ENCODE measurements at places on chromosomes 5 and 9.

DNA sequence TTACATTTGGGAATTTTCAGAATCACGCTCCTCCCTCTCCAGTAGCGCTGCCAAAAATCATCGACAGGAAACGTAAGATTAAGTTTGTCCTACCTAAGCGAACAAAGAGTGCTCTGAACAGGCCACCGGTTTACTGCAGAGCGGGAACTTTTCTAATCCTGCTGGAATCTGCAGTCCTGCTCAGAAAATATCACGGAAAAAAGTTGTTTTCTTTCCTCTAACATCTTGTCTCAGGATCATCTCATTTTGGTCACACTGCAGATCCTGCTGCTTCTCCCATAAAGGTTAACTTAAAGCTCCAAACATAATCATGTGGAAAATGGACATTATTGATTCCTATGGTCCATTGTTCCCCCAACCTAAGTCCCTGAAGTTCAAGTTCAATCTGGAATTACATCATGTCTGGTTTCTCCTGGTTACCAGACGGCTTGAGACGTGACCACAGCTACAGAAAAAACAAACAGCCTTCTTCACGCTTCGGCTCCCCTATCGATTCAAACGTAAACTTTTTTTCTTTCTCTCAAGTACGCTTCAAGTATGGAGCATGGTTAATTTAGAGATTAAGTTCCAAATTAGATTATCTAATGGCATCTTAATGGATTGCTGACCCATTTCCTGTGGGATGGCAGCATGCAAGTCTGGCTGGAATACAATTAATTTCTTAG, 217.6 kb downstream of the NFIB start:
- no peak for DNase-seq

GRCh38 chr5:31844622-31845345, 205.9 kb downstream of the PDZD2 start:
- no peak for DNase-seq

DNA sequence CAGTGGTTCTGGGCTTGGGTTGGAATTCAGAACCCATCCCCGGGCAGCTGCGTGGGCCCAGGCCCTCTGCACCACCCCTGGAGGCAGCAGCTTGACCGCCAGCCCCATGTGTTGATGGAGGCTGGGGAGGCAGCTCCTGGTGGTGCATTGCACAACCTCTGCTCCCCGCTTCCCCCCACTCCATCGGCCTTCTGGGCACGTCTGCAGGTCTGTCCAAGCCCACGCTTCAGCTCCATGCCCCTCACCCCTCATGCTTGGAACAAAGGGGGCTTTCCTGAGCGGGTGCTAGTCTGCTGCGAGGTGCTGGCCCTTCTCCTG, 1.4 kb downstream of the NCS1 start:
- no peak for DNase-seq

DNA sequence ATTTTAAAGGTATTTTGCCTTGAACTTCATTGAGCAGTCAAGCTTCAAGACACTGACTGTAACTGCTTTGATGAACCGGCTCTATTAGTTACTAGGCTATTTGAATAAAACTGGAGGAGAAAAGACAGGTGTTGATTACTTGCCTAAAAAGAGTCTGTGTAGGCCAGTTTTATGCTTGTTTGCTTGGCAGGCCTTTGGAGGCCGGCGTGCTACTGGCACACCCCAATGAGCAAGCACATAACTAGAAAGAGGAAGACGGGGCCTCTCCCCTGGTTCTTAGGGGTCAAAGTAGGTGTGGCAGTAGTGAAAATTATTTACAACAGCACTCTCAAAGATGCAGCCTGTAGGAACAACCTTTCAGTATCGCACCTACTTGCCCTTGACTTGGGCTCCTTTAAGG, 2.1 kb upstream of the ZFR start:
- no peak for DNase-seq

DNA sequence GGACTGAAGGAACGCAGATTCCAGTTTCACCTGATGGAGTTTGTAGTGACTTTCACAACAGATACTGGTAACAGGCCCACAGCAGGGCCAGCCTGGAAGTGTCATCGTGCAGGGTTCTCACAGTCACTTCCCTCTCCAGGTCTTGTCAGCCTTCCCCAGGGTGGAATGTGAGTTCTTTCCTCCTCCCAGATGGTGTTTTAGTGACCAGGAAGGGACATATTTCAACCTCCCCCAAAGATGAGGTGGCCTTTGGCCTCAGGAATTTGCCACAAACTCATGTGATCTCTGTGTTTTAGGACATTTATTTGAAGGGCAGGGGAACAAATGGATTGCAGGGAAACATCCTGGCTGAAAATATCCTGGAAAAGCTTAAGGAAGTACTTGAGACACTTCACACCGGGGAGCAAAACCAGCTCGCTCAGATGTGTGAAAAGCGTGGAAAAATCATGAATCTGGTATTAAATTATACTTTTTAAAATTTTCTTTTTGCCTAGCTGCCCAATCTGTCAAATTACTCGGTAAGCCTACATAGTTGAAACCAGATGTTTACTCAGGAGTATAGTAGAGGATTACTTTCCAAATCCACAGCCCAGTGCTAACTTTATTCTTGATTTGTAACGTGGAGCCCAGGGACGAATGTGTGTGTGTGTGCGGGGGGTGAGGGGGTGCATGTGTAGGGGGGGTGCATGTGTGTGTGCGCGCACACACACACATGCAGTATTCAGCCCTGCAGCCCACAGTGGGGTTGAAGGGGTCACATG, 66.8 kb downstream of the PTPDC1 start:
- no peak for DNase-seq

DNA sequence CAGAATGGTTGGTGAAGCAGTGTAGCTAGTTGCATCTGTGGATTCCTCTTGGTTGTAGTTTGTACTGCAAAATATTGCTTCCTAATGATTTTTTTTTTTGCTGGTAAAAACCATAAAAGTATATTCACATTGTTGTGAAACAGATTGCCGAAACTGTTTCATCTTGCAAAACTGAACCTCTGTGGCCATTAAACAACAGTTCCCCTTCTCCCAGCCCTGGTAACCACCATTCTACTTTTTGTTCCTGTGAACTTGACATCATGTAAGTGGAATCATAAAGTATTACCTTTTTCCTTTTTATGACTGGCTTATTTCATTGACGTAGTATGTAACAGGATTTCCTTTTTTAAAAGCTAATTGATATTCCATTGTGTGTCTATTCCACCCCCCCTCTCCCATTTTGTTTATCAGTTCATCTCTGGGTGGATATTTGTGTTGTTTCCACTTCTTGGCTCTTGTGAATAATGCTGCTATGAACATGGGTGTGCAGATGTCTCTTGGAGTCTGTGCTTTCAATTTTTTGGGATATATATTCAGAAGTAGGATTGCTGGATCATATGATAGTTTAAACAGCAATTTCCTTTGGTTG, 11.8 kb downstream of the SUB1 start:
- no peak for DNase-seq

DNA sequence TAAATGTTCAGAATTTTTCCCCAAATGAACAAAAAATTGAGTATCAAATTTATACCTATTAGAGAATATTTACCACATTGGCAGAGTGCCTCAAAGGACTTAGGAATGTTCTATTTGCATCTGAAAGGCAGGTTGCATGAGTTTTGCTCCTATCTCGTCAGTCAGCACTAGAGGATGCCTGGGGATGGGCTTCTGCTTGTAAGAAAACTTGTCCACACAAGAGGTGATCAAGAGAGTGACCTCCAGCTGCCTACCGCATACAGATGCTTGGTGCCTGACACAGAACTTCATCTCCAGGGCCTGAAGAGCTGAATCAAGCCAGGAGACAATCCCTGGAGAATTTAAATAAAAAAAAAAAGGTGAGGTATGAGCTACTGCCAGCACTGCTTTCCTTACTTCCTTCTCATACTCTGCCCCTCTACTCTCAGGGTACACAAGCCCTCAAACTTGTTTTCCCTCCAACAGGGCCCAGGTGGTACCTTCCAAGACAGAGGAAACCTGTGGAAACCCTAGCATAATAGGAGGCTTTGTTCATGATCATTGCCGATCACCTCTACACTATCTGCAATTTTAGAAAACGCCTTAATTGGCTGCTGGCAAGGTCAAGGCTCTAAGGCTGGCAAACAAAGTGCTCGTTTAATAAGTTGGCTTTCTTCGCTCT, 166.6 kb downstream of the ELAVL2 start:
- DNase-seq: no peak

DNA sequence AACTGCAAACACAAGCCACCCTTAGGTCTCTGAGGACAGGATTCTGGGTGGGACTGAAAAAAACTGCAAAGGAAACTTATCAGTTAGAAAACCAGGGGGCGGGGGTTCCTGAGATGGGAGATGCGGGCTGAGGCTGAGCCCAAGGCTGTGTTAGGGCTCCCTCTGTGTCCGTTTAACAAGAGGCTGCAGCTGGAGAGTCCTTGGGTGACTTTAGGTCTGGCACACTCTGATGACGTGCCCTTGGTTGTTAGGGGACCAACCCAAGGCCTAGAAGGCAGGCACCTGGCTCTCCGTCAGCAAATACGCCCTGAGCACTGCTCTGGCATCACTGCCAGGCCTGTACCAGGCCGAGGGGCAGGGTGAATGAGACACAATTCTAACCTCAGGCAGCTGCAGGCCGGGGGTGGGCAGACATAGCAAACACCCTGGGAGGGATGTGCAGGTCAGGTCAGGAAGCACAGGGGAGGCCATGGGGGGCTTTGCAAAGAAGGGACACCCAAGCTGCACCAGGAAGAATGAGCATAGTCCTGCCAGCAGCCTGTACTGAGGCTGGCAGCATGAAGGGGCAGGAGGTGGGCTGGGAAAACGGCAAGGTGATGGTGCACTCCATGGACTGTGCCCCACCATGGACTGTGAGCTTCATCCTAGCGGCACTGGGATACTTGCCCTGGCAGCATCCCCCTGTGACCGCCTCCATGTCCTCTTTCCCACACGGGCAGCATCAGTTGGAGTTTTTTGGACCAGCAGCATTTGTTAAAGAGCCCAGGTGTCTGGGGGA, 137.9 kb downstream of the GABBR2 start:
- DNase-seq: no peak

DNA sequence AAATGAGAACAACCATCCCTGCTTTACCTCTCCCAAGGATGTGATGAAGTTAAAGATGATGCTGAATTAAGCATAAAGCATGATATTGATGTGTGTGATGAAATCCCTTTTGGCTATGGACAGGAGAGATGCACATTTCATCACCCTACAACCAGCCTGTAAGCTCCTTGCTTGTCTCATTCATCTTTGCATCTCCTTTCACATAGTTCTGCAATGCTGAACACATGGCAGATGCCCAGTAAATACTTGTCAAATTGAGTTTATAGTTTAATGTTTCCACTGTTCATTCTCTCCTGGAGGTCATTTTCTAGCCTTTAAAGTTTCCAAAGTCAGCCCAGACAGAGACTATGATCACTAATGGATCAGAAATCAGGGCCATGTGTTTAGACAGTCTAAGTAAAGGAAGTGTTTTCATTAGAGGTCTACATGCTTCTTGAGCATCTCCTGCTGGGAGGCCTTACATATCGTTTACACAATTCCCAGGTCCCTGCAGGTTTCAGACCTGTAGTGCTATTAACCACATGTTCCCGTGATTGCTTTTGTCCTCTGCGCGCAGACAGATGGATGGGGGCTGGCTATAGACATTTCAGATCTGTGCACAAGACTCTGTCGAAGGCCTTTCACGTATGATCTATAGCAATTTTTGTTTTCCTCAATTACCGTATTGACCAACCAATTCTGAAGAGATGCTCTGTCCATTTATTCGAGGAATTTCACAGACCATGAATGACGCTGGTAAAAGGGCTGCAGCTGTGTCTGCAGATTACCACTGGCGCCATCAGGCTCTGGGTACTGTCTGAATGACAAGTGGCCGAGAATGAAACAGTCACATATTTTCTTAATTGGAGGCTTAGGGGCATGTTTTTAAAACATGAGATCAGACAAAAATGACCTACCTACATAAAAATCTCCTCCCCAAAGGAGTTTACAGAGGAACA, 49.0 kb upstream of the CKMT2 start:
- no peak for DNase-seq

GRCh38 chr5:176418251-176418650, 1.9 kb upstream of the CLTB start:
- no peak for DNase-seq

GRCh38 chr9:70117835-70118319, 74.2 kb downstream of the MAMDC2 start:
- DNase-seq: no peak

DNA sequence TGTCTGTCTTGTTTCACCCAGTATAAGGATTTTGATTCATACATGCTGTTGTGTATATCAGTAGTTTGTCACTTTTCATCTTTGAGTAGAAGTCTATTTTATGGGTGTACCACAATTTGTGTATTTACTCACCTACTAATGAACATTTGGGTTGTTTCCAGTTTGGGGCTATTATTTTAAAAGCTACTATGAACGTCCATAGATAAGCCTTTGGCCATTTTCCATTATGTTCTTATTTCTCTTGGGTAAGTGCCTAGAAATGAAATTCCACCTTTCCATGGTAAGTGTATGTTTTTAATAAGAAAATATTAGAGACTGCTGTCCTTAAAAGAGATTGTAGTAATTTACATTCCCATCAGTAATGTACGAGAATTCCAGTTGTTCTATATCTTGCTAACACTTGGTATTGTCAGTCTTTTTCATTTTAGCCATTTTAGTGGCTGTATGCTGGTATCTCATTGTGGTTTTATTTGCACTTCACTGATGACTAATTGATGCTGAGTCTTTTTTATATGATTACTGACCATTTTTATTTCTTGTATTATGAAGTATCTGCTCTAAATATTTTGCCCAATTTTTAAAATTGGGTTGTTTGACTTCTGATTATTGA, 17.9 kb upstream of the PDE8B start:
- DNase-seq: no peak

- no peak for DNase-seq
Measured at GRCh38 chr5:74182603-74183002, 457.9 kb downstream of the ENC1 start.

- DNase-seq: no peak
Measured at GRCh38 chr5:84393969-84394368, 9.3 kb upstream of the EDIL3 start.

GRCh38 chr5:145244788-145245187, 590.4 kb downstream of the PRELID2 start:
- no peak for DNase-seq

- DNase-seq: no peak
Measured at GRCh38 chr9:101569741-101570501, 24.8 kb downstream of the PPP3R2 start.

DNA sequence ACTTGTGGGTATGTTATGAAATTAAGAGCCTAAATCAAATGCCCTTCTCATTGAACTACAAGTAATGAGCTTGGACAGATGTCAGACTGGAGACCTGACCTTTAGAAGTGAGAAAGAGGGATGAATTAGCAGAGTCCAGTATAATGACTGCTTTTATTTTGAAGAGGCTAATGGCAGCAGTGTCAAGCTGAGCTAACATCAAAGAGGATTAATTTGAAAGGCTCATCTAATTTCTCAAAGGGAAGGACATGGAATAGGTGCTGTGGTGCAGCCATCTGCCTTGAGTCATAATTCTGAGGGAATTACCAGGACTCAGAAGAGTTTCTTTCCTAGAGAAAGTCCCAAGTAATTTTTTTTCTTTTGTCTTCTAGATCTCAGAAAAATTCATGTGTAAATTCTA, 57.6 kb downstream of the FAM81B start:
- no peak for DNase-seq

Data from stimulated activated CD4-positive, alpha-beta T cell treated with anti-CD3 and anti-CD28 coated beads, Interleukin-4, amount 100 ng/mL, for 4 hours (primary cell).